Tibial artery (tissue), 4 donors: ENCODE measurements at places on chromosomes 6 and 20.

GRCh38 chr20:10492844-10493243 lies 57.7 kb downstream of the SLX4IP start:
- no peak for DNase-seq

DNA sequence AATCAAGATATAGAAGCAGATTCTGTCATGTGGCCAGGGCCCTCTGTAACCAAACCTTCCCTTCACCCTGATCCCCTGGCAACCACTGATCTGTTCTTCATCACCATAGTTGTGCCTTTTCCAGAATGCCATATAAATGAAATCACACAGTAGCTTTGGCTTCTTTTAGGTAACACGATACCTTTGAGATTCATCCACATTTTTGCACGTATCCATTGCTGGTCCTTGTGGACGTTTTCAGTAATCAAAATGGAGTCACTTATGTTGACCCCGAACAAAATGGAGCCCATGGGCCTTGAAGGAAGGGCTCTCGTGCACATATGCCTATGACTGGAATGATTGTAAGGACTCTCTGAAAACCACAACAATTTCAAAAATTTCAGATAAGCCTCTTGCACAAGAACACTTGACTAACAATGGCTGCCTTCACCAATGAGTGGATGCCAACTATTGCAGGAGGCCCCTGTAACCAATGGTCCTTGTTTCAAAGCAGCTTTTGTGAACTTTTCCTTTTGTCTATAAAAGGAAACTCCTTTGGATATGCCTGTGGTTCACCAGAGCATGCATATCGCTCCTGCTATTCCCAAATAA lies 84.3 kb upstream of the RALY start:
- DNase-seq, result no peak

DNA sequence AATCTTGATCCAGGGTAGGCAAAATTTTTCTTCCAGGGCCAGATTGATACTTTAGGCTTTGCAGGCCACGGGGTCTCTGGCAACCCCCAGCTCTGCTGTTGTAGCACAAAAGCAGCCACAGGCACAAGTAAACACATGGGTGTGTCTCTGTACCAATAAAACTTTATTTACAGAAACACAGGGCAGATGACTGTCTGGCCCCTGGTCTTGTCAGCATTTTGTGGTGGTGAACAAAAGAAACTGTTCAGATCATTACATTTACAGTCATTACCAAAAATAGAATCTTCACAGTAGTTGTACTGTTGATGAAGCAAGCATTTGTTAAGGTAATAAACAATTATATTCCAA lies 45.0 kb upstream of the KIF25 start:
- no peak for DNase-seq

DNA sequence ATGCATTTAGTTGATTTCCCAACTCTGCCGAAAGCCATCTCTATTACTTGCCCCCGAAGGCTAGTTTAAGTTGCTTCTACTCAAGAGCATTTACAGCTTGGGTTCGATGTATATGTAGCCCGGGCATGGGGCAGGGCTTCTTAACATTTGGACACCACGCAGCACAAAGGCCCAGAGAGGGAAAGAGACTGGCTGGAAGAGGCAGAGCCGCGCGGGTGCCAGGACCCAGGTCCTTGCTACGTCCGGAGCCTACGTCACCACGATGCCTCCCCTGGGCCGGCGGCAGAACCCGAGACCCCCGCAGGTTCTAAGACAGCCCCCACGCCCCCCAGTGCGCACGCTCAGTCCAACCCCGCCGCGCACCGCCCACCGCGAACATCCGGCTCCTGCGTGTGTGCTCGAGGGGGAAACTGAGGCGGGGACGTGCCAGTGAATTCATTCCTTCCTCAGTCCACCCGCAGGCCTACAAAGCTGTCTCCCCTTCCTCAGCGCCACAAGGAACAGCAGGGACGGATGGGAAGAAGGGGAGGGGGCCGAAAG lies 367 bp upstream of the PCIF1 start:
- peak; percentile 87 for DNase-seq

DNA sequence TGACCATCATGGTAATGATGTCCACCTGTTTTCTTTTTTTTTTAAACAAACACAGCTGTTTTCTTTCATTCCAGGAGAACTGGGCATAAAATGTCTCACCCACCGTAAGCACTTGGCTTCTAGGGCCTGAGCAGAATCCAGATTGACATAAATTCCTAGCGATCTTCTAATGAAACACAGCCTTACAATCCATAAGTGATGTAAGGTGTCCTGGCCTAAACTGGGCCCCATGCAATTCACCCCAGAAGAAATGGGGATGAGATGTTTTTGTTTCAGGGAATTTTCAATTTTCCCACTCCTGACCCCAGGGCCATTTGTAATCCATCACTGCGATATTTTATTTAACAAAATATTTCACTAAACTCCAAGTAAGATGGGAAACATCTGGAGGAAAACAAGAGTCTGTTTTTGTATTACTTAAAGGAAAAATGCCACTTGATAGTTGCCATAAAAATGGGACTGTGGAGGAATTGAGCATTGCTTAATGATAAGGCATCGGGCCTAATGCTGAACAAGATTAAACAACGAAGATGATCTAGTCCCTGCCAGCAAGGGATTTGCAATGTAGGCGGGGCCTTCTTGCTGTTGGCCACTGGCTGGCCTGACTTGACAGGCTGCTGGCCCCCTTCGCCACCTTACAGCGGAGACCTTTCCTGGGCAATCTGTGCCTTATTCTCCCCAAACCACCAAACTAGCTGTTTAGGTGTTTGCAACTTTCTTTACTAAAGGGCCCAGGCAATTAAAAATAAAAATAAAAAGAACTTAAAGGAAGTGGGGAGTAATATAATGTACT lies 183.7 kb downstream of the CD109 start:
- DNase-seq, result no peak

GRCh38 chr6:45084257-45084656 lies 243.9 kb upstream of the RUNX2 start:
- no peak for DNase-seq

DNA sequence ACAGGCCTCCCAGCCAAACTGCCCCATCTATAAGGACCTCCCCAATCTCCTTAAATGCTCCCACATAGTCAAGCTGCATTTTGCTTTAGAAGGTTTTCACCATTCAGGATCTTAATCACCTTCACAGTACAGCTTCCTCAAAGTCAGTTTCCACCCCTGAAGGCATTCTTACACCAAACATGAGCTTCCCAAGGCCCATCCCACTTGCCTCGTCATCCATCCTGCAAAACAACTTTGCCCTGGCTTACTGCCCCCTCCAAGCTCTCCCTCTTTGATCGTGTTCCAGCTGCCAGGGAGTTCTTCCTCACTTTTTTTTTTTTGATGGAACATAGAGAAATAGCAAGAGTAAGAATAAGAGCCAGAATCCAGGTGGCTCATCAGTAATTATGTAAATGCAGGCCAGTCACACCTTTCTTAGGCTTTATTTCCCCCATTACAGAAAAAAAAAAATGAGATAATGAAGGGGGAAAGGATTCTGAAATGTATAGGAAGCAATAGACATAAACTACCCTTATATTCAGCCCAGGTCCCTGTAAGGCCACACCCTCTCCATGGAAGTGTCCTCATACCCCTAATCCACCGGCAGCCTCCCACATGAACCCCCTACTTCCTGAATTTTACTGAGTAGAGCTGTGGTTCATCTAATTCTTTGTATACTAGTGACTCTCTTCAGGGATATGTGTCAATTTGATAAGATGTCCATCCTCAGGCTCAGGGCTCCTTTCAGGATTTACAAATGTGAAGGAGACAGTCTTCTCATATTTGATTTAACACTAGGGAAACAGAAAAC lies 12.7 kb downstream of the TRIM27 start:
- DNase-seq, result no peak

DNA sequence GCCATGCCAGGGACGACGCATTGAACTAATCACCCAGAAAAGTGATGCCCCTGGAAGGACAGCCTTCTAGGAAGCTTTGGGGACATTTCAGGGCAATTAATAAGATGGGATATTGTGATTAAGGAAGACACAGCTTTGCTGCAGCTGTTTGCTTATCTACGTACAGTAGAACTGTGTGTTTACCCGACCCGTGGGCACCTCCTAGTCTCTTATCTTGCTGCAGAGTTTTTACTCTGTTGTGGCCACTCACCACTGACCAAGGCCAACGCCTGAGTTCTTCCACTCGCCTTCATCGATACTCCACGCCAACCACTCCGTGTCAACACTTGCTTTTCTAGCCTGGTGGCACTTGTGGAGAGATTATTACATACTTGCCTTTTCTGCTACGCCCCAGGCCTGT lies 105.9 kb upstream of the MLN start:
- no peak for DNase-seq

DNA sequence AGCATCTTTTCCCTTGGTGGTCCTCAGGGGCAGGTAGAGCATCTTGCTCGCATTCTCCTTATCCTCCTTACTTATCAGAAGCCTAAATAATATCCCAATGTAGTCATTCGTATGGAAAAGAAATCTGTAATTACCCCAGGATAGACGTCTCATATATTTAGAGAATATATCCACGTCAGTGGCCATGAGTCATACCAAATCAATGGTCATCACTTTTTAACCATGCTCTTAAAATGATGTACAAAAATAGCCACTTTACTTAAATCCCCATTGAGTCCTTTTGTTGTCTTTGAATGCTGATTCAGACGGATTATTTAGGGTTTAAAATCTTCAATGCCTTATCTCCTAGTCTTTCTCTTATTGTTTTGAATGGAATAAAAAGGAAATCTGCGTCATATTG lies 231.7 kb upstream of the STXBP5 start:
- DNase-seq, result no peak

GRCh38 chr6:125858427-125859320 lies 67.9 kb downstream of the NCOA7 start:
- DNase-seq, result no peak

DNA sequence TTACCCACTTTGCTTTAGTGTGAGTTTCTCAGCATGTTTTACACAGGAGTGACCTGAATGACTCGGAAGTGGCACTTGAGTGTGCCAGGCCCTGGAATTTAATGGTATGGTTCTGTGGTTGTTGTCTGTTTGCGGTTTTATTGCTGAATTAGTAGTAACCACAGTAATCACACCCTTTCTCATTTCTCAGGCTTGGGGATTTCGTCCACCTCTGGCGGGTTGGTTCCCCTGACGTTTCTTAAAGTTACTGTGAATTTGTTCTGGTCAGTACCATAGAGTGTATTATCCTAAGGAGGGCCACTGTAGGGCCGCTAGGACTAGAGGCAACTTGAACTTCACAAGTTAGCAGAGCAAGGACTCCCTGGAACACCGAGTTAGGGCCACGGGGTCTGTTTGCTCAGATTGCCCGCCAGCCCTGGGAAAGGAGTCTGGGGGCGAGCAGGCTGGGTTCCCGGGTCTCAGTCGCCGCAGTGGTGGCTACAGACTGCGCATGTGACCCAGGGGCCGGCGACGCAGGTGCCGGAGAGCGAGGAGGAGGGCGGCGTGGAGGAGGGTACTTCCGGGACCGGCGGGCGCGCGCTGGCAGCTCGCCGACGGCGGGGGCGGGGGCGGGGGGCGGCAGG lies 546 bp upstream of the KLHL32 start:
- DNase-seq, result no peak

DNA sequence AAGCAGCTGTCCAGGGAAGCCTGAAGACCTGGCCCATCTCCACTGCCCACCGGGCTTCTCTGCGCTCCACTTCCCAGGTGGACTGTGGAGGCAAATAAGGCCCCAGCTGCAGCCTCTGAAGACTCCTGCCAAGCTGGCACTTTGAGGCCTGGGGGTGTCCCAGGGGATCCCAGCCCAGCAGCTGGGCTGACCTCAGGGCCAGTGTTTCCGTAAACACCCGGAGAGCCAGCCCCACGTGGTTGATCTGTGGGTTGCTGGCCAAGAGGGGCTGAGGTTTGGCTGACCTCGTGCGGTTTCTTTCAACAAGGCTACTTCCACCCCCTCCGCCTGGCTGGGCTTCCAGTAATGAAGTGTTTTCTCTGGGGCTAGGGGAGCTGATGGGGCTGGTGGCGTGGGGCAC lies 12.4 kb upstream of the CCN5 start:
- peak; percentile 98 for DNase-seq

GRCh38 chr6:78605909-78606446 lies 261.4 kb upstream of the IRAK1BP1 start:
- DNase-seq, result no peak

DNA sequence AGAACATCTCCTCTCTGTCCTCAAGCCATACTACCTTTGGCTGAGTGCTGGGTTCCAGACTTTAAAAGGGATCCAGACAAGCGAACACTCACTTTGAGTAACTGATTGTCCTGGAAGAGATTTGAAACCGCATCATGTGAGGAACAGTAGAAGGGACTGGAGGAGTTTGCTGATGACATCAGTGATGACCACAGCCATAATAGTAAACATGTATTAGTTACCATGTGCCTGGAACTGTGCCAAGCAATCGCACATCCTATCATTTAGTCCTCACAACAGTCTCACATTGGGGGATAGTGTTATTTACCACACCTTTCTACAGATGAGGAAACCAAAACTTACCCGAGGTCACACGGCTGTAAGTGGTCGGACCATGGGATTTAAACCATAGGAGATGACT lies 39.8 kb downstream of the ARMC2 start:
- no peak for DNase-seq

DNA sequence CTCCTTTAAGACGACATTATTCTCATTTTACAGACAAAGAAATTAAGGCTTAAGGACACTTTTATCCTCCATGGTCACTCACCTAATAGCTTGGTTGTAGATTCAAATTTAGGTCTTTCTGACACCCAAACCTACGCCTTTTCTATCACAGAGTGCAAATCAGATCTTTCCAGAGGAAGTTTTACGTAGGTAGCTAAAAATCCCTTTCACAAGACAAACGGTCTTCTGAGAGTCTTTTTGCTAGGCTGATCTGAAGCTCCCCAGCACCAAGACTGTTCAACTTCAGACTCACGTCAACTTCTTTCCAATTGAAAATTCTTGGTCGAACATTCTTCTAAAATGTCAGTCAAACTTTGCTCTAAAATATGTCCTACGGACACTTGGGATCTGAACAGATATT lies 46.5 kb downstream of the BLOC1S5 start:
- DNase-seq, result no peak

DNA sequence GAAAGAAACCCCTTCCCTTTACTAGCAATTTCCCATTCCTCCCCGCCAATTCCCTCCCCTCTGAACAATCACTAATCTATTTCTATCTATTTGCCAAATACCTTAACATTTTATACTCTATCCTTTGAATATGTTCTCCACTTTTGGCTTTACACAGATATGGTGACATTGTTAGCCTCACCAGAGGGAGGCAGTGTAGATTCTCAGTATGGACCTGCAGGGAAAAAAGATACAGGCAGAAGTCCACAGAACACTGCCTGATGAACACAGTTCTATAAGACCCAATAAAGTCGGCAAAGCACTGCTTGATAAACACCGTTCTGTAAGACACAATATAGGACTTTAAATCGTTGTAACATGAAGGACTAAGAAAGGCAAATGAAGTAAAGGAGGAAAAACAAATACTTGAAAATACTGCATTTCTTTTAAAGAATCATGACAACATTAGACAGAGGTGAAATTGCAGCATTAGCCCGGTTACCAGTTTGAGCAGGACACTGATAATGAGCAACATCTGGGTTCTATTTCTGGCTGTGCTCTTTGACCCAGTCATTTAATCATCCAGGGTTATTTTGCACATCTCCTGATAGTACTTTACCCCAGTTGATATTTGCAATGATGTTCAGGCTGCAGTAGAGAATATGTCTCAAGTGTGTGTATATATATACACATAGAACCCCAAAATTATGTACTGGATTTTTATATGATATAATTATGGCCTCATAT lies 296.8 kb downstream of the UTRN start:
- no peak for DNase-seq
